ENCODE measurements at places on chromosomes 2 and 18.

DNA sequence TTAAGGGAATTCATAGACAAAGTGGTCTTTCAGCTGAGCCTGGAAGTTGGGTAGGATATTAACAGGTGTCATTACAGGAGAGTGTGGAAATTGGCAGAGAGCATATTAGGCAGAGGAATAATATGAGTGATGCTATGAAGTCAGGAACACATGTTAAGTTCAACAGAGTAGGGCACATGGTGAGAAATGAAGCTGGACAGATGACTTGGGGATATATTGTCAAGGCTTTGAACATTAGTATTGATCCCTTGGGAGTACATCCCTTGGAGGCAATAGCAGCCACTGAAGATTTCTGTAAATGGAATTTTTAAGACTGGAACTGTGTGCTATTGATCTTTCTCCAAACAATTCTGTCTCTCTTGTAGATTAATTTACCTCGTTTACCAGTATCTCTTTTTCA lies 170.7 kb downstream of the SCG2 start:
- no peak for DNase-seq

- DNase-seq = no peak
Measured at GRCh38 chr2:99430614-99431291, 59.1 kb downstream of the REV1 start.

- no peak for DNase-seq
Measured at GRCh38 chr18:59202258-59202820, 17.6 kb upstream of the GRP start.

DNA sequence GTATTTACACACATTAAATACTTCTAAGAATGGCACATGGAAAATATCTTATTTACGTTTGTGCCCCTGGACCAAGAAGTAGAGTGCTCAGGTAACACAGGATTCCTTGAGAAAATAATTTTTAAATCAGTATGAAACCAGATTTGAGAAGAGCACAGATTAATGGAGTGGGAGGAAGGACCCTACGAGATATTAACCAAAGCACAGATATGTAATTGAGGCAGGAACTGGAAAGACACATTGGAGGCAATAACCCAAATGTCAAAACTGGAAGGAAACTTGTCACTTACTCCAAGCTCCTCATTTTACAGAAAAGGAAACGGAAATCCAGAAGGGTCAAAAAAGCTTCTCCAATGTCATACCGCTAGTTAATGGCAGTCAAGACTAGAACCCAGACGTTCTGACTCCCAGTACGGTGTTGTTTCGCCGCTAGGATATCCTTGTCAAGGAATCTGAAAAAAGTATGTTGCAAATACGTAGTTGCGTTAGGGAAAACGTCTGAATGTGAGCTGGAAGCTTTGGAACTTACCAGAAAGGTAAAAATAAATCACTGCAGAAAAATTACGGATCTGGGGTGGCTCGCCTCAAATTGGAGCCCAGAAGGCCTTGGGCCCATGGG lies 634 bp downstream of the MTIF2 start:
- no peak for DNase-seq

DNA sequence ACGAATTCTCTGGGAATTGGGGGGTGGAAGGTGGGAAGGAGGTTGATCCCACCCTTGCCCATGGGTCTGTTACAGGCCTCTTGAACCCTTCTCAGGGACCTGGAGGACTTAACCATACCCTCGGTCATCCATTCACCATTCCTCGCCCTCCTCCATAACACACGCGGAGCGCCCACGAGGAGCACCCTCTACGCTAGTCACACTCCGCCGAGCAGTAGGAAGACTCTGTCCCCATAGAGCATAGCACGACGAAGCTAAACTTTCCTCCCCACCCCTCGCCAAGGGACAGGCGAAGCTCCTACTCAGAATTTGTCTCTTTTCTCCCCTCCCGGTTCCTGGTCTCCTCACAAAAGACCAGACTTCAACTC lies 611 bp upstream of the ITSN2 start:
- DNase-seq = no peak

Measured in stimulated activated CD8-positive, alpha-beta memory T cell treated with anti-CD3 and anti-CD28 coated beads, Interleukin-2, amount 100 ng/mL, for 1 hour (primary cell).